Fibroblast of skin of abdomen (primary cell): ENCODE measurements at places on chromosomes 5 and 9.

DNA sequence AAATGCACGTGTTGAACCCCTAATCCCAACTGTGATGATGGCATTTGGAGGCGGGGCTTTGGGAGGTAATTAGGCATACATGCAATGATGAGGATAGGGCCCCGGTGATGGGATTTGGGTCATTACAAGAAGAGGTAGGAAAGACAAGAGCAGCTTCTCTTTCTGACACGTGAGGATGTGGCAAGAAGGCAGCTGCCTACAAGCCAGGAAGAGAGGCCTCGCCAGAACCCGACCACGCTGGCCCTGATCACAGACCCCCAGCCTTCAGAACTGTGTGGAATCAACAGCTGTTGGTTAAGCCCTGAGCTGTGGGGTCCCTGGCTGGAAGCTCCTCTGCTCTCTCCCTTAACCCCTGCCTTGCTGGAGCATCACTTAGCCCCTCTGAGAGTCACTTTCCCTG lies 57.5 kb downstream of the COL23A1 start:
- DNase-seq, result no peak

GRCh38 chr5:151077419-151077818 lies 3.4 kb downstream of the TNIP1 start:
- DNase-seq, result no peak

DNA sequence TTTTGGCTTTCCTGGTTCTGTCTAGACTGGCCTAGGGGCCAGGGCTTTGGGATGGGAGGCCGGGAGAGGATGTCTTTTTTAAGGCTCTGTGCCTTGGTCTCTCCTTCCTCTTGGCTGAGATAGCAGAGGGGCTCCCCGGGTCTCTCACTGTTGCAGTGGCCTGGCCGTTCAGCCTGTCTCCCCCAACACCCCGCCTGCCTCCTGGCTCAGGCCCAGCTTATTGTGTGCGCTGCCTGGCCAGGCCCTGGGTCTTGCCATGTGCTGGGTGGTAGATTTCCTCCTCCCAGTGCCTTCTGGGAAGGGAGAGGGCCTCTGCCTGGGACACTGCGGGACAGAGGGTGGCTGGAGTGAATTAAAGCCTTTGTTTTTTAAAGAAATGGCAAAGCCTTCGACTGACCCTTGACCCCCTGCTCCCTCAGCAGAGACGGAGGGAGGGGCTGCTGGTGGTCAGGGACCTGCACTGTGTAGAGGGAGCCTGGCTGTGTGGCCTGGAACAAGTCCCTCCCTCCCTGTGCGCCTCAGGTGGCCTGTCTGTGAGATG lies 11.1 kb downstream of the FPGS start:
- DNase-seq, result no peak

DNA sequence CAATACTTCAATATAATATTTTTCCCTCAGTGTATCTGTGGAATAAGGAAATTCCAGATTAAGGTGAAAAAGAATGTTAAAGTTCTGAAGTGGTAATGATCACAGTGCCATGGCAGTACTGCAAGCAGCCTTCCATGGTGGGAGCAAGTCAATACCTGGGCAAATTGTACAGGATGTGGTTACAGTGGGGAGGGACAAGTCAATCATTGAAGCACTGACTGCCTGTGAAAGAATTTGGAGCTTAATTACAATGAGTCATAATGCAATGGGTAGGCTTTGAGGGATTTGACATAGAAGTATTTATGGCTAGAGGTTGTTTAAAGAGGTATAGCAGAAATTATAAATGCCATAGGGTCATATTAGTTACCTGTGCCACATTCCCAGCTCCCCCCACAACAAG lies 786.5 kb upstream of the ACO1 start:
- DNase-seq, result peak; percentile 66

DNA sequence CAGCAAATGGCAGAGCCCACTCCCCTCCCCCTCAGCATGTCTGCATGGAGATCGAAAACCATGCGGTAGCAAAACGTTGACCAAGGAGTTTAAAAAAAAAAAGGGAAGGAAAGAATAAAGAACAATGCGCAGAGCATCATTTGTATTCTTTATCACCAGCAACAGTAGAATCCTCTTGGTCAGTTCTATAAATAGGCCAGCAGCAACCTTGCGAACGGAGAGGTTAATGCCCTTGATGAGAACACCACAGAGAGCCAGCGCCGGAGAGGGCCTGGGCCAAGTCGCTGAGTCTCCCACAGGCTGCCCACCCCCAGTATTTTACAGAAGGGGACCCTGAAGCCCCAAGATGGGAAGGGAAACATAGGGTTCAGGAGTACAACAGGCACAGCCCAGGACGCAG lies 22.7 kb downstream of the WHRN start:
- DNase-seq, result no peak

- DNase-seq, result no peak
Observed at GRCh38 chr5:109903061-109903460, 213.3 kb downstream of the MAN2A1 start.

DNA sequence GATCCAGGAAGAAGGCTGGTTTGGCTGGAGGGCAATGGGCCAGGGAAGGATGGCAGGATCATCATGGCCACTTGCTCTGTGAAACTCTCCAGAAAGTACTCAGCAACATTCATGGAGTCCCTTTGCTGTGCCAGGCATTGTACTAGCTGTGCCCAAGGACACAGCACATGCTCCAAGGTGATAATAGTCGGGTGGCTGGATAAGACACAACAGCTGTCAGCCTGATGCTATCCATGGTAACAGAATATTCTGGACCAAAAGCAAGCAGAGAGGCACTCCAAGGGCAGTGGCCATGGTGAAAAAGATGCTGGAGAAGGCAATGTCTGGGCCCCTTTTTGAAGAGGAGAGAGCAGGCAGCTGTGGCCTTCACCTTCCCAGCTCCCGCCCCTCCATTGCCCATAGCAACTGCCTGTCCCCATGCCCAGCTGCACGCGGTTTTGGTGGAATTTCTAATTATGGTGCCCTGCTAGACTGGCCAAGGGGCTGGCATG lies 113.8 kb upstream of the CPEB4 start:
- DNase-seq, result no peak

- peak; percentile 87 for DNase-seq
Observed at GRCh38 chr9:111599092-111599954, at the start of gene PTGR1. PTGR1 (minus strand) TSS chr9:111599647; CDS start chr9:111597422, 2,225 bp downstream.

- DNase-seq, result peak; percentile 53
Observed at GRCh38 chr5:158832096-158832685, 267.5 kb downstream of the EBF1 start.

DNA sequence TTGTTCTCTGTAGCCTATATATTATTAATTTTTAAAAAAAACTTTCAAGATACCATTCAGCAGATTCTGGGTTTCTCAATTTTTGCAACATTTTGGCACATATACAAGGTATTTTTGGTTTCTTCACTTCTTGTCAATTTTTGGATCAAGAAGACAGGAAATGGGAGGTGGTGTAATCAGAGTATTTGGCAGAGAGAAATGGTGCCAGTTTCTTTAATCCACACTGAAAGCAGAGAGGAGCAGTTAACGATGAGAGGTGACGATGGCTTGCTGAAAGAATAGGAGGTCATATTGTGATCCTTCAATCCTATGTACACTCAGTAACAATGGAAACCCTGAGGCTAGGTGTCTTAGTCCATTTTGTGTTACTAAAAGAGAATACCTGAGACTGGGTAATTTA lies 16.4 kb downstream of the NNT start:
- DNase-seq, result no peak
